ENCODE measurements at places on chromosomes 1 and 21. TPM values are rescaled to one million over a fixed set of nuclear protein-coding genes. Genes with fewer than 3 reads are reported as not detected.

GRCh38 chr1:66302815-66303214 lies 231.1 kb upstream of the SGIP1 start:
- DNase-seq = peak; percentile 67
- H3K36me3 ChIP-seq = no peaks in the 10 kb centered on the region
- no peaks in the 10 kb centered on the region for H3K27me3 ChIP-seq
- H3K27ac ChIP-seq = peak overlapping the region; percentile 68
- no peak overlapping the region for H3K4me3 ChIP-seq

- H3K27ac ChIP-seq = no peak overlapping the region
- DNase-seq = no peak
- no peaks in the 10 kb centered on the region for H3K27me3 ChIP-seq
- no peaks in the 10 kb centered on the region for H3K4me1 ChIP-seq
Observed at GRCh38 chr1:56634981-56635380, 10.1 kb upstream of the PRKAA2 start.

SYT14 gene
- 8.2 TPM for total RNA-seq

AKNAD1 gene
- total RNA-seq = 0.13 TPM

KCNN3 gene
- not detected for total RNA-seq

GRCh38 chr21:46489800-46490199 lies 31.1 kb downstream of the DIP2A start:
- no peak overlapping the region for H3K27ac ChIP-seq
- no peaks in the 10 kb centered on the region for H3K27me3 ChIP-seq
- H3K36me3 ChIP-seq = peaks cover 50% of the 10 kb centered on the region
- H3K4me1 ChIP-seq = no peaks in the 10 kb centered on the region
- no peak for DNase-seq
- no peak overlapping the region for H3K4me3 ChIP-seq

- H3K36me3 ChIP-seq = no peaks in the 10 kb centered on the region
- H3K4me1 ChIP-seq = peaks cover 31% of the 10 kb centered on the region
- no peak overlapping the region for H3K27ac ChIP-seq
- no peak overlapping the region for H3K4me3 ChIP-seq
- peak; percentile 15 for DNase-seq
Observed at GRCh38 chr1:224170748-224171478, 12.1 kb upstream of the DEGS1 start.

GRCh38 chr1:40974945-40975344 lies 4.6 kb upstream of the CTPS1 start:
- peaks cover 1% of the 10 kb centered on the region for H3K27me3 ChIP-seq
- no peak for DNase-seq
- H3K27ac ChIP-seq = peak overlapping the region; percentile 14
- no peak overlapping the region for H3K4me3 ChIP-seq
- no peaks in the 10 kb centered on the region for H3K36me3 ChIP-seq

ANXA9 gene
- total RNA-seq = 0.52 TPM

- no peak overlapping the region for H3K4me3 ChIP-seq
- H3K27ac ChIP-seq = no peak overlapping the region
- H3K27me3 ChIP-seq = peaks cover 28% of the 10 kb centered on the region
Observed at GRCh38 chr1:204941421-204942338, 71.0 kb downstream of the NFASC start.

- no peaks in the 10 kb centered on the region for H3K36me3 ChIP-seq
- H3K4me1 ChIP-seq = peaks cover 26% of the 10 kb centered on the region
- peaks cover 33% of the 10 kb centered on the region for H3K27me3 ChIP-seq
Observed at GRCh38 chr1:53521924-53522552, 62.8 kb downstream of the DMRTB1 start.

PDZK1 gene
- 0.50 TPM for total RNA-seq

HES3 gene
- total RNA-seq = not detected

GRCh38 chr1:167805041-167805556 lies 83.3 kb downstream of the MPZL1 start:
- DNase-seq = no peak
- no peak overlapping the region for H3K4me3 ChIP-seq
- H3K4me1 ChIP-seq = peaks cover 61% of the 10 kb centered on the region
- H3K27me3 ChIP-seq = peaks cover 2% of the 10 kb centered on the region
- H3K27ac ChIP-seq = peak overlapping the region; percentile 80

DNA sequence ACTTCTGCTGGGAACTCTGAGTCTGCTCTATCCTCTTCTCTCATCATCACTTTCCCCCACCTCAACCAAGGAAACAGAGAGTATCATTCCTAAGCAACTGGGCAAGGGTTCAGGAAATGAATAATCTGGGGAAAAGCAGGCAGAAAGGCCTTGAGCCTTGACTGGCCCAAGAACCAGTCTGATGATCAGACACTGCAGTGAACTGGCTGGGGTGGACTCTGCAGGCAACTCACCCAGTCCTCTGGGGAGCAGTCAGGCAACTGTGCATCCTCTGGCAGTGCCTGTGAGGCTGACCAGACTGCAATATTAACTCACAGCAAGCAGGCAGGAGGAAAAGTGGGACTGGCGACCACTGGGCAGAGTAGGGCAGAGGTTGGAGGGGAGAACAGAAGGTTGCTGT lies 991 bp downstream of the ANKRD35 start:
- no peak overlapping the region for H3K27ac ChIP-seq
- no peaks in the 10 kb centered on the region for H3K36me3 ChIP-seq
- peak overlapping the region; percentile 88 for H3K4me3 ChIP-seq

DNA sequence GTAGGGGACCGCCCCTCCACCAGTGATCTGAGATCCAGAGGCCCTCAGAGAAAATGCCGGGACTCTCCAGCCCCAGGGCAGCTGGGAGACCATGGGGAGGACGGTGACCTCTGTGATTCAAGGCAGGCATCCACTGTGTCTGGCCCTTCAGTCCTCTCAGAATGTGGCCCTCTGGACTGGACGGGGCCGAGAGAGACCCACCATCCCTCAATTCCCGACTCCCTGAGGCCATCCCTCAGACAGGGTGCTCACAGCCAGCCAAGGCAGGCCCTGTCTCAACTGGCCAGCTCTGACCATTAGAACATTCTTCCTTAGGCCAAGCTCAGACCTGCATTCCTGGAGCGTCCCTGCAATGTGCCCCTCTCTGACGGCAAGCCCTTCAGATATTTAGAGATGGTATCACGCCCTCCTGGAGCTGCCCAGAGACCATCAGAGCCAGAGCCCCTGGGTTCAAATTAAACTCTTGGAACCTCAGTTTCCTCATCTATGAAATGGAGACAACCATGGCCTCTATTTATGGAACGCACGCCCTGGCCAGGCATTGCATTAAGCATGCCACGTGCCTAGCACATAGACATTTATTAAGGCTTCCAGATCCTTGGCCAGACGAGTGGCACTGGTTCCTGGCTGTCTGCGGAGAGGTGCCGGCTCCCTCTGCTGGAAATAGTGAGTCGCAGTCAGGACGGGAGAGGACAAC lies 9.6 kb upstream of the EPS8L3 start:
- no peaks in the 10 kb centered on the region for H3K36me3 ChIP-seq
- peaks cover 45% of the 10 kb centered on the region for H3K4me1 ChIP-seq
- no peak overlapping the region for H3K27ac ChIP-seq
- peaks cover 3% of the 10 kb centered on the region for H3K27me3 ChIP-seq

MACO1 gene
- 15.3 TPM for total RNA-seq

DNA sequence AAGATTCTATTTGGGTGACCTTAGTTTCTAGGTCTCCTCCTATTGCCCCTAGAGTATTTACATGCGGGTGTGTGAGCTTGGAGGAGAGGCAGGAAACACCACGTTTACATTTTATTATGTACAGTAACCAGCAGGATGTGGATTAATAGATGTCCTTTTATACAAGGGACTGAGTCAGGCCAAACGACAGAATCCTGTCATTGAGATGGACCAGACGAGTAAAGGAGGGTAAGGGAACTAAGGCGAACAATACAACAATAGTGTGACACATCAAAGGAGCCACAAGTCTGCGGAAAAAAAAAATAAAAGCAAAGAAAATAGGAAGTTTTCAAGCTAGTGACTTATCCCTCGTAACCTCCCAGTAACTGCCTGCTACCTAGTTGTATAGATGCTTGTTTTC lies 151.1 kb downstream of the GABPA start:
- no peak for DNase-seq
- H3K4me3 ChIP-seq = no peak overlapping the region
- H3K27ac ChIP-seq = 0 out of 2 replicates have a peak overlapping the region, but pooled peaks have one; percentile 13
- H3K4me1 ChIP-seq = no peaks in the 10 kb centered on the region

- H3K36me3 ChIP-seq = peaks cover 17% of the 10 kb centered on the region
- H3K4me3 ChIP-seq = no peak overlapping the region
- peaks cover 23% of the 10 kb centered on the region for H3K4me1 ChIP-seq
- DNase-seq = no peak
- H3K27me3 ChIP-seq = no peaks in the 10 kb centered on the region
- no peak overlapping the region for H3K27ac ChIP-seq
Observed at GRCh38 chr1:172724765-172725613, 66.1 kb downstream of the FASLG start.

CFAP107 gene
- total RNA-seq = not detected

DNA sequence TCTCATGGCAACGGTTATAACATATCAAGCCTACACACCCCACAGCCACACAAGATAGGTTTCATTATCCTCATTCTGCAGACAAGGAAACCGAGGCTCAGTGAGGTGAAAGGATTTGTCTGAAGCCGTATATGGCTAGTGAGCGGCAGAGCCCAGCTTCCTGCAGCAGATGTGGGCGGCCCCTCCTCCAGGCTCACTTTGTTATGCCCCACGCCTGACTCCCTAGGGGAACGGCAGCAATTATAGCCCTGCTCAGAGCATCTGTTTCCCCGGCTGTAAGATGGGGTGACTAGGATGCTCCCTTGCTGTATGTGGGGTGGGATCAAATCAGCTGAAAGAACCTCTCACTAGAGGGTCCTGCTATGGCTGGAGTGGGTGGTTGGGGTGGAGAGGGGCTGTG lies 22.1 kb downstream of the GRHL3 start:
- no peaks in the 10 kb centered on the region for H3K36me3 ChIP-seq
- DNase-seq = no peak
- H3K4me1 ChIP-seq = no peaks in the 10 kb centered on the region
- H3K27me3 ChIP-seq = peaks cover 24% of the 10 kb centered on the region
- H3K4me3 ChIP-seq = no peak overlapping the region
- no peak overlapping the region for H3K27ac ChIP-seq

CELA3A gene
- not detected for total RNA-seq

CHRM3 gene
- total RNA-seq = 2.9 TPM

DNA sequence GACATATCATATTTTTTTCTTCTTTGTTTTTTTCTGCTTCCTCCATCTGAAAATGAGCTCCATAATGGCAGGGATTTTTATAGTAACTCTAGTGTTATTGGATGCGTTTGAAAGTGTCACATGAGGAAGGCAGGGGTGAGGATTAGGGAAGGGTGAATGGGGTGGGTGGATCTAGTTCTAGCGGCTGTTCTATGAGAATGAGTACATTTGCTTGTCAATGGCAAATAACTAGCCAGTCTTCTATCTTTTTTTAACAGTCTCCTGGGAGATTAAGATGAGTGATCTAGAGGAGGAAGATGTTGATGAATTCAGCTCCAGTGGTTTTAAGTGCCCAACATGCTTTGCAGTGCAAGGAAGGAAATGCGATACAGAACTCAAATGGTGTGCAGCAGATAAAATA lies 5.8 kb downstream of the OR14I1 start:
- DNase-seq = no peak
- peaks cover 5% of the 10 kb centered on the region for H3K36me3 ChIP-seq
- H3K27ac ChIP-seq = no peak overlapping the region
- H3K27me3 ChIP-seq = peaks cover 3% of the 10 kb centered on the region
- no peak overlapping the region for H3K4me3 ChIP-seq
- H3K4me1 ChIP-seq = 0 out of 2 replicates have a peak, but pooled peaks cover 5% of the 10 kb centered on the region

GRCh38 chr1:206032380-206033140 lies 8.9 kb upstream of the CTSE start:
- H3K27me3 ChIP-seq = peaks cover 51% of the 10 kb centered on the region
- H3K4me3 ChIP-seq = no peak overlapping the region
- no peaks in the 10 kb centered on the region for H3K36me3 ChIP-seq
- no peak overlapping the region for H3K27ac ChIP-seq

- peaks cover 28% of the 10 kb centered on the region for H3K27me3 ChIP-seq
- H3K36me3 ChIP-seq = no peaks in the 10 kb centered on the region
- no peak for DNase-seq
Observed at GRCh38 chr1:119431836-119432235, 16.9 kb downstream of the HSD3B2 start.

SPRR2F gene
- total RNA-seq = not detected

- no peaks in the 10 kb centered on the region for H3K36me3 ChIP-seq
- H3K4me3 ChIP-seq = no peak overlapping the region
- DNase-seq = no peak
- no peaks in the 10 kb centered on the region for H3K4me1 ChIP-seq
- H3K27me3 ChIP-seq = no peaks in the 10 kb centered on the region
Observed at GRCh38 chr1:60388092-60388987, 314.8 kb upstream of the C1orf87 start.

DNA sequence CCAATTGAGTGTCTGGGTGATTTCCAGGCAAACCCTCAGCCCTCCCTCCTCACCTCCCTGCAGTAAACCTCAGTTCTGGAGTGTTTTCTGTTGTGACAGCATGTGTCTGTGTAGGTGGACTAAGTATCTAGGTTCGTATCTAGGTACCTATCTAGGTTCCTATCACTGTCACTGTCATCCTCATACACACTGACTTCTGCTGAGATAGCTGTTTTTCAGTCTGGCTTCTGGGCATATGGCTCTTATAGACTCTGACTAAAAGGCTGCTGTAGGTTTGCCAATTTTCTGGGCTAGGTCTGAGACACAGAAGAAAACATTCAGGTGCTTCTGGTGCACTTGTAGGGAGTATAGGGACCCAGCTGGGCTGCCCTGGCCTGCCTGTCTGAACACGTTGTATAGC lies 8.1 kb upstream of the TRIM67 start:
- H3K36me3 ChIP-seq = no peaks in the 10 kb centered on the region
- DNase-seq = no peak
- no peaks in the 10 kb centered on the region for H3K4me1 ChIP-seq
- peaks cover 3% of the 10 kb centered on the region for H3K27me3 ChIP-seq

GRCh38 chr1:33670567-33670966 lies 193.3 kb upstream of the HMGB4 start:
- H3K27me3 ChIP-seq = peaks cover 1% of the 10 kb centered on the region
- DNase-seq = no peak
- no peak overlapping the region for H3K4me3 ChIP-seq
- no peaks in the 10 kb centered on the region for H3K4me1 ChIP-seq
- H3K27ac ChIP-seq = no peak overlapping the region

DNA sequence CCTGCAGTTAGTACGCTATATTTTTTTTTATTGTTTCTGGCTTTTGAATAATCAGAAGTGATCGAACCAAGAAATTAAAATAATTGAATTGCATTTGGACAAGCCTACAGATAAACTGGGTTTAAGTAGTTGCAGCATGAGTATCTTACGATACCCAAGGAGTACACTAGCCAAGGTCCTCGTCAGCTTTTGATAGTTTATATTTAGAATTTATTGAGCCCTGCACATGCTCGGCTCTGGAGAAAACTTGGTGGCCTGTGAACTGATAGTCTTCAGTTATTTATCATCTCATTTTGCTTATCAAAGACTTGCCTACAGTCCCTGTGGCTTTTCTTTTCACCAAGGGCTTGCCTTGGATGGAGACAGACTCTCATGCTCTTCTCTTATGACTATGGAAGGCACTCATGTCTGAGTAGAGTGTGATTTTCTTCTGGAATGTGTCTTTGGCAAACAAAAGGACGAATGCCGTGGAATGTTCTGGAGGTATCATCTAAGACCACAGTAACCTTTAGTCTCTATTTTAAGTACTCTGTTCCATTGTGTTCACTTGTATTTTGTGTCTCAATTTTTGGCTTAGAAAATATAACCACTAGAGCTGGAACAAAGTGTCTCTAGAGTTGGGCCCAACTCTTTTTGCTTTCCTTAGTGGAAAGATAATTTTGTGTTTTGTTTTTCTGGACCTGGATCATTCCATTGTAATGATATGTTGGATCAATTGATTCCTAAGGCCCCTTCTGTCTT lies 35.9 kb downstream of the BCL9 start:
- no peak for DNase-seq
- H3K27ac ChIP-seq = no peak overlapping the region
- H3K4me1 ChIP-seq = peaks cover 9% of the 10 kb centered on the region
- H3K36me3 ChIP-seq = no peaks in the 10 kb centered on the region
- H3K27me3 ChIP-seq = peaks cover 23% of the 10 kb centered on the region
- H3K4me3 ChIP-seq = no peak overlapping the region

GRCh38 chr1:221439747-221440501 lies 302.0 kb downstream of the DUSP10 start:
- peaks cover 3% of the 10 kb centered on the region for H3K27me3 ChIP-seq
- DNase-seq = peak; percentile 98
- peak overlapping the region; percentile 89 for H3K27ac ChIP-seq
